CD4-positive, alpha-beta memory T cell (primary cell): ENCODE measurements at places on chromosomes 3 and 15.

GRCh38 chr3:41137686-41138111 is 61.6 kb upstream of the CTNNB1 start:
- DNase-seq, result no peak

GRCh38 chr15:77720655-77721054 is 87.9 kb upstream of the LINGO1 start:
- no peak for DNase-seq

- peak; percentile 19 for DNase-seq
Measured at GRCh38 chr15:22979238-22980188, 655 bp downstream of the CYFIP1 start.

- no peak for DNase-seq
Measured at GRCh38 chr3:52609316-52609815, 73.0 kb downstream of the UQCC5 start.

DNA sequence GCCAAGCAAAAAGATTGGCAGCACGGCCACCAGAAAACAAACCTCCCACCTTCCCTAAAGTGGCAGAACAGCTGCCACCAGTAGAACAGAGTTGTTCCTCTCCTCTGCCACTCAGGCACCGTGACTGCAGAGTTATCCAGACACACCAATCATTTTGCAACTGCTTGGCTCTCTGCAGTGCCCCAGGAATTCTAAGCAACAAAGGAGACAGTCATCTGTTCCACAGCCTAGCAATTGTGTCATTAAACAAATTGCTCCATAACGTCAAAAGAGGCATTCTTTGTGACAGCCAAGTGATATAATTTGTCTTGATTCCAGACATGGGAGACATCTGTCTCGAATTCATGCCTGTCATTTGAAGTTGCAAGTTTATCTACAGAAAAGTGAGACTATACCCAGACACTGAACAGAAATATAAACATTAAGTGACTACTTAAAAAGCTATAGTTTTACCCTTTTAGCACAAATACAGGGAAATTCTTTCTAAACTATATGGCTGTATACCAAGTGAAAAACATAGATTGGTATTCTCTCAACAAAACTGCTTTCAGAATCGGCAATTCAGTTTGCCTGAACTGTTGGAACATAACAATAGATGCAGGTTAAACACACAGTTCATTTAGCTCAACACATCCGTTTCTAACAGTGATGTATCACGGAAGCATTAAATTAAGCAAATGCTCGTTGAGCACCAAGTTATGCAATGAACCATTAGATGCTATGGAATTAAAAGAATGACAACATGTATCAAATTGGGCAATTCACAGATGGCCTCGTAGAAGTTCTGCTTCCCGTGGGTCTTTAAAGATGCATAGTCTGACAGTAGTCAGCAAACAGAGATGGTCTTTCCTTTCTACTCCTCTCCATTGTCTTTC is 281.3 kb downstream of the FGF12 start:
- no peak for DNase-seq

- DNase-seq, result no peak
Measured at GRCh38 chr15:62853841-62854225, 188.7 kb upstream of the TPM1 start.

GRCh38 chr3:171446801-171447578 is 13.2 kb downstream of the TNIK start:
- DNase-seq, result no peak

GRCh38 chr3:175065497-175065896 is 206.4 kb downstream of the NAALADL2 start:
- no peak for DNase-seq

- DNase-seq, result no peak
Measured at GRCh38 chr3:102132370-102132769, 283.1 kb downstream of the NFKBIZ start.

GRCh38 chr3:186471771-186472170 is 72.4 kb downstream of the CRYGS start:
- DNase-seq, result no peak

DNA sequence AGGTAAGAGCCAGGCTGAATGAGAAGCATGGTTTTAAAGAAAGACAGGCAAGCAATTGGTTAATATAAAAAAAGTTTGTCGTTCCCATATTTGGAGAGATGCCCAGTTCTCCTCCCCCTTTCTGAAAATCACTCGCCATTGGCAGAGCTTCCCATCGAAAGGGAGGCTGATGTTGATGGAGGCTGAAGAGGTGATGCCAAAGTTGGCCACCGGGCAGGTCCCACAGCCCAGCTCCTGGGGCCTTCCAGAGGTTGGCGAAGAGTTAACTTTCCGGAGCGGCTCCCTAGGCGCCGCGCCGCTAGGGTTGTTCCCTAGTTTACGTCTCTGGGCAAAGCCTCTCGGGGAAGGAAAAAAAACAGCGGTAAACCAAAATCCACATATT is 793 bp downstream of the PCOLCE2 start:
- DNase-seq, result no peak
